ENCODE measurements at places on chromosomes 5 and 9.

DNA sequence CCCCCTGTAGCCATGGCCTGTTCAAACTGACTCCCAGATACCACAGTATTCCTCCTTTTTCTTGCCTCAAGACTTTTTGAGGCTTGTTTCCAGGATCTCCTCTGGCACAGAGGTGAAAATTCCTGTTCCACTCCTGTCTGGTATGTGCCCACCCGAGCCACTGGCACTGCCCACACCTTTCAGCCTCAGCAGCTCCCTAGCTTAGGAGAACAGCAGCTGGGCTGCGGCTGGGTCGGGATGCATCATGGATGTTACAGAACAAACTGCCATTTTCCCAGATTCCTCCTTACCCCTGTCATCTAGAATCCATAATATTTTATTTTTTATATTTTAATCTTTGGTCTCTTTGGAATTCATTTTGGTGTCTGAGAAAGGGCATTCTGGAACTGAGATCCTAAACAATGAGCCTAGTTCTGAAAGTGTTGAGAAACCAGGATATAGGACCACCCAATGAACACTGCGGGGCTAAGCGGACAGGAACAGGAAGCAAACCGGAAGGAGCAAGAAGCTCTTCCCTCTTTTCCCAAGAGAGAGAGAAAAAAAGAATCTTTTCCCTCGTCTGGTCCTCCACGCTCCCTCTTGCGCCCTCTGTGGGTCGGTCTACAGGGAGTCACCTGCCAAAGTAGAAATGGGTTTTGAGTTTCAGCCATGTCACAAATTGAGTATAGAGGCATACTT, 12.5 kb downstream of the OR2S2 start:
- H3K4me3 ChIP-seq: no peak overlapping the region
- peak; percentile 70 for DNase-seq
- H3K27me3 ChIP-seq: peaks cover 3% of the 10 kb centered on the region
- H3K27ac ChIP-seq: no peak overlapping the region
- H3K36me3 ChIP-seq: no peaks in the 10 kb centered on the region
- H3K4me1 ChIP-seq: peaks cover 15% of the 10 kb centered on the region

- no peak overlapping the region for H3K4me3 ChIP-seq
- no peak overlapping the region for H3K27ac ChIP-seq
- H3K36me3 ChIP-seq: peaks cover 14% of the 10 kb centered on the region
- H3K4me1 ChIP-seq: peaks cover 28% of the 10 kb centered on the region
- H3K27me3 ChIP-seq: no peaks in the 10 kb centered on the region
Measured at GRCh38 chr9:121373011-121373729, 3.1 kb upstream of the STOM start.

DNA sequence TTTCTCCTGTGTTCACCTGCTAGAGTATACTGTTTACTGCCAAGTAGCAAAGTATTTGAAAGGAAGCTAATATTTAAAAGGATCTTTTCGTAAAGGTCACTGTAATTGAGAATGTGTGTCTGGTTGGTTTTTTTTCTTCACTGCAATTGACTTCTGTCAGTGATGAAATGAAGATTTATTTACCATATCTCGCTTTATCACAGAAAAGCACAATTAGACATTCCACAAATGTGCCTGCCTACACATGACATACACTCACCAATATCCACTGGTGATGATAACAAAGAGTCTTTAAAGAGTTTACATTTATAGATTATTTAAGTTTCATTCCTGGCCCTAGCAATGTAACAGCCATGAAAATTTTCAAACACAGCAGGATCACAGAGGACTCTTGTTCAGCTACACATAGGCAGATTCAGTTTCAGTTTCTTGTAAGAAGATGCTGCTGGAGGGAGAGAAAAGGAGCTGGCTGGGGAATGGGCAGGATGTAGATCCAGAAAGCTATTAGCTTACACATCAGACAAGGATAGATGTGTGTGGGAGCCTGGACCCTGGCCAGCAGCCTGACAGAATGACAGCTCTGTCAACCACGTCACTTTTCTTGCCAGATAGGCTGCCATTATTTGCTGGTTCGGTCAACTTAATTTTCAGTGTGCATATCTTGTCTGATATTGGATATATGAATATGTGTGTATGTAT, 104.0 kb downstream of the GDNF start:
- no peak for DNase-seq
- peaks cover 19% of the 10 kb centered on the region for H3K36me3 ChIP-seq
- no peak overlapping the region for H3K27ac ChIP-seq

- DNase-seq: no peak
- no peak overlapping the region for H3K4me3 ChIP-seq
- H3K27ac ChIP-seq: no peak overlapping the region
Measured at GRCh38 chr5:93717162-93717561, 24.2 kb downstream of the POU5F2 start.

- peaks cover 26% of the 10 kb centered on the region for H3K4me1 ChIP-seq
- DNase-seq: no peak
- H3K27me3 ChIP-seq: no peaks in the 10 kb centered on the region
- H3K36me3 ChIP-seq: peaks cover 7% of the 10 kb centered on the region
- H3K27ac ChIP-seq: no peak overlapping the region
- H3K4me3 ChIP-seq: no peak overlapping the region
Measured at GRCh38 chr9:70255486-70255885, 3.3 kb upstream of the SMC5 start.

GRCh38 chr9:30815585-30815984, 1568.9 kb upstream of the ACO1 start:
- no peaks in the 10 kb centered on the region for H3K4me1 ChIP-seq
- H3K27ac ChIP-seq: no peak overlapping the region
- H3K36me3 ChIP-seq: no peaks in the 10 kb centered on the region
- DNase-seq: no peak
- peaks cover 3% of the 10 kb centered on the region for H3K27me3 ChIP-seq
- H3K4me3 ChIP-seq: no peak overlapping the region

DNA sequence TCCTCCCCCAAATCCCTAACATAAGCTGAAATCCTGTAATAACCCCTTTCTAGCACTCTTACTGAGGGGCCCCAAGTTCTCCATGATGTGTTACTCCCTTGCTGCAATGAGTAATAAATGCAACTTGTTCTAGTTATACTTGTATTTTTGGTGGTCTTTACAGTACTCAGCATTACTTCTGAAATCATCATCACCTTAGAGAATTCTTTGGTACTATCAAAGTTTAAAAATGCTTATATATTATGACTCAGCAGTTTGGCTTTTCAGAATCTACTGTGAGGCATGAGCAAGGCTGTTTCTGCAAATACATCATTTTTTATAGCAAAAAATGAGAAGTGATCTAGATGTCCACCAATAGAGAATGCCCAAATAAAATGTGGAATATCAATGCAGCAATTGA, 20.7 kb upstream of the ROPN1L start:
- peaks cover 36% of the 10 kb centered on the region for H3K36me3 ChIP-seq
- H3K27me3 ChIP-seq: no peaks in the 10 kb centered on the region
- no peak overlapping the region for H3K4me3 ChIP-seq
- DNase-seq: no peak
- H3K27ac ChIP-seq: no peak overlapping the region

- H3K4me1 ChIP-seq: no peaks in the 10 kb centered on the region
- H3K4me3 ChIP-seq: no peak overlapping the region
Measured at GRCh38 chr5:41790038-41790776, 80.0 kb downstream of the OXCT1 start.

DNA sequence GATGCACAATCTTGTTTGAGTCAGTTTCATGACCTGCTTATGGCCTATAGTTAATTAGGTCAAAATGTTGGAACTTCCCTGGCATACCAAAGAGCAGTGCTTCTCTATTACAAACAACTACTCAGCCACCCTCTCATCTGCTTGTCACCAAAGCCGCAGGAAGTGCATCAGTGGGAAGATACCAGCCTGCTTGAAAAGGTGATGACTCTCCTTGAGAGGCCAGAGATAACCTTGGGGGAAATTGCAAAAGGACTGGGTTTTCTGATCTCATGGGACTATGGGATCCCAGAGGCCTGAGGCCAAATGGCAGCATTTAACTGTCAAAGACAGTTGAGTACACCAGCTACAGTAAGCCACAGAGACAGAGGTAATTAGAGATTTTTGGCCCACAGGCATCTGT, 69.9 kb downstream of the C9orf57 start:
- DNase-seq: no peak
- no peaks in the 10 kb centered on the region for H3K4me1 ChIP-seq
- H3K36me3 ChIP-seq: no peaks in the 10 kb centered on the region
- no peak overlapping the region for H3K4me3 ChIP-seq
- H3K27me3 ChIP-seq: no peaks in the 10 kb centered on the region
- no peak overlapping the region for H3K27ac ChIP-seq

DNA sequence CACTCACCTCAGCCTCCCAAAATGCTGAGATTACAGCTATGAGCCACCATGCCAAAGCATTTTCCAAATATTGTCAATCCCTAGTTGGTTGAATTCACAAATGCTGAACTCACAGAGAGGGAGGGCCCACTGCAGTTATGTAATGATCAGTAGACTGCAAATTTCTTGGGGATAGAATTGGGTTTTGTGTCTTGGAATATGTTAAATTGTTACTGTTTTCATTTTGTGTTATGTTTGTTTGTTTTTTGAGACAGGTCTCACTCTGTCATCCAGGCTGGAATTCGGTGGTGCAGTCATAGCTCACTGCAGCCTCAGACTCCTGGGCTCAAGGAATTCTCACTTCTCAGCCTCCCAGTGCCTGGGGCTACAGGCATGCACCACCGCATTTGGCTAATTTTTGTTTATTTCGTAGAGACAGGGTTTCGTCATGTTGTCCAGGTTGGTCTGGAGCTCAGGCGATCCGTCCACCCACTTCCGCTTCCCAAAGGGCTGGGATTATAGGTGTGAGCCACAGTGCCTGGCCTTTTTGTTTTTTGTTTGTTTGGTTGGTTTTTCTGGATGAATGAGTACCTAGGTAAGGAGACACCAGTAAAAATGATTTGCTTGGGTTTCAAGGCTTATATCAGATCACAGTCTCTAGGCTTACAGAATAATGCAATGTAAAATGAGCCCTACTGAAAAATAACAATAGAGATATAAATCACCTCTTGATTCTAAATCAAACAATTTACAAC, 31.5 kb upstream of the LMNB1 start:
- no peak overlapping the region for H3K4me3 ChIP-seq
- H3K36me3 ChIP-seq: no peaks in the 10 kb centered on the region
- H3K27me3 ChIP-seq: peaks cover 9% of the 10 kb centered on the region
- H3K27ac ChIP-seq: no peak overlapping the region

GRCh38 chr5:34007201-34007620, 639 bp downstream of the AMACR start:
- no peak for DNase-seq
- H3K4me1 ChIP-seq: peaks cover 23% of the 10 kb centered on the region
- peaks cover 12% of the 10 kb centered on the region for H3K36me3 ChIP-seq

DNA sequence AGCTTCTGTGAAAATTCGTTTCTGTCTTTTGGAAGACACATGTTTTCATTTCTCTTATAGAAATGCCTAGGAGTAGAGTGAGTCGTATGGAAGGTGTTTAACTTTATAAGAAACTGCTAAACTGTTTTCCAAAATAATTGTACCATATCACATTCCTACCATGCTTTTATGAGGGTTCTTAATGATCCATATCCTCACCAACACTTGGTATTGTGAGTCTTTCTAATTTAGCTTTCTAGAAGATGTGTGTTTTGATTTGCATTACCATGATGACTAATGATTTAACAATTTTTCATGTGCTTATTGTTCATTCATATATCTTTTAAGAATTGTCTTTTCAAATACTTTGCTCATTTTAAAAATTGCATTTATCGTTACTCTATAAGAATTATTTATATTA, 223.6 kb downstream of the COMMD10 start:
- H3K36me3 ChIP-seq: peaks cover 52% of the 10 kb centered on the region
- H3K27me3 ChIP-seq: no peaks in the 10 kb centered on the region
- H3K4me3 ChIP-seq: no peak overlapping the region
- no peak for DNase-seq

DNA sequence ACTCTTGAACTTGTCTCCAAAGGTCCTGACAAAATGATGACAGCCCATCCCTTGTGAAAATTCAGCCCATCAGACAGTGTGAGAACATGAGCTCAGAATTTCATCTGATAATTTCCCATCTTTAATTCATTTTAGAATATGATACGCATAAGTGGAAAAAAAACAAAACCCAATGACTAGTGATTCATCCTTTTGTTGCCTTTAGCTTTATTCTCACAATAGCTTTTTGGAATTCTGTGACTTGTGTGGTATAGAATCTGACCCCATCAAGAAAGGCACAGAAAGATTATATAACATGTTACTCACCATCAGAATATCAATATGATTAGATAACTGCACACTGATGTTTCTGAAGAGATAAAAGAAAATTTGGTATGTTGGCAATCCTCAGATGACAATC, 16.1 kb upstream of the TMED7 start:
- H3K4me1 ChIP-seq: peaks cover 17% of the 10 kb centered on the region
- H3K27ac ChIP-seq: no peak overlapping the region
- no peak for DNase-seq

DNA sequence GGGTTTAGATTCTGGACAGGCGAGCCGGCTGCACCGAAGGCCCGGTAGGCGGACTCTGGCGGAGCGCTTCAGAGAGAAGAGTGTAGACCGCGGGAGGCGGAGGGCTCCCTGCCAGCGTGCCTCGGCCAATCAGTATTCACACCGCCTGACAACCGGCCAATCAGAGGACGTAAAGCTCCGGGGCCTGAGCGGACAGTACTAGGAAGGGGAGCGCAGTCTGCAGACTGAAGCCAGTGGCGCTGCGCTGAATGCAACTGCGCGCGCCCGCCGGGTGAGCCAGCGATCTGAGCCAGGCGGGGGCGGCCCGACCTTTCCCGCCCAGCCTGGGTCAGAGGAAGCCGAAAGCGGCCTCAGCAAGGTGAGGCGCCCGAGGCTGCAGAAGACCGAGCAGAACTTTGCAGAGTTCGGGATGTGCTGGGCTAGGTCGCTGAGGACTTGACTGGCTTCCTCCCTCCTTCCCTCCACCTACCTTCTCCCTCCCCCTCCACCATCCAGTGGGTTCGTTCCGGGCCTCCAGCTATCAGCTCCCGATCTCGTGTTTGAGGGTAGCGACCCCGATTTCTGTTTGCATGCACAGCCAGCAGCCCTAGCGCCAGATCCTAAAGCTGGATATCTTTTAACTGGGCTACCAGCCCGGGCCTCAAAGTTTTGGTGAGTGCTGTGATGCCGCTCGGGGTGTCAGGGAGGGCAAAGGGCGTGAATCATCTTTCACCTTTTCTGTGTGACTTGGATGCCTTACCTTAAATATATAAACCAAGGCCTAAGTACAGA, at the start of gene DMRT2:
Gene DMRT2, plus strand, starts transcription at position 233 of the 771 bp plus-strand sequence. CDS start 1,257 bp downstream, outside the sequence.
- H3K27me3 ChIP-seq: peaks cover 94% of the 10 kb centered on the region
- H3K4me3 ChIP-seq: peak within 1 kb of the TSS; percentile 48
- H3K36me3 ChIP-seq: peaks cover 6% of the 10 kb centered on the region
- peaks cover 35% of the 10 kb centered on the region for H3K4me1 ChIP-seq
- DNase-seq: peak; percentile 47

DNA sequence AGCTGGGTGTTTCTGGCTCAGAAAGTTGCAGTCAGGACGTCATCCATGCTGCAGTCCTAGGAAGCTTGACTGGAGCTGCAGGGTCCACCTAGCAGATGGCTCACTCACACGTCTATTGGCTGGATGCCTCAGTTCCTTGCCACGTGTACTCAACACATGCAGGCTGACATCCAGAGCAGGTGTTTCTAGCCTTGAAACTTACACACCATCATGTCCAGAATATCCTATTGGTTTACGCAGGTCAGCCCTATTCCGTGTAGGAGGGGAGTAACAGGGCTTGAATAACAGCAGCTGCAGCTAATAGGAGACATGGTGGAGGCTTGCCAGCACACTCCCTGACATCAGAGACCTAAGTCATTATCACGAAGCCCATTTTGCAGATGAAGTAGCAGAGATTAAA, 473.5 kb downstream of the ACTL7B start:
- DNase-seq: no peak
- H3K4me3 ChIP-seq: no peak overlapping the region
- no peaks in the 10 kb centered on the region for H3K4me1 ChIP-seq
- H3K27ac ChIP-seq: no peak overlapping the region
- H3K27me3 ChIP-seq: no peaks in the 10 kb centered on the region

Measured in activated naive CD8-positive, alpha-beta T cell treated with anti-CD3 and anti-CD28 coated beads, Interleukin-2, amount 10 ng/mL, durations not matched to agents 7 days and 5 days (primary cell).